ENCODE measurements at places on chromosomes 7 and 10.

GRCh38 chr10:61448091-61448490 is 5.1 kb downstream of the TMEM26 start:
- peaks cover 11% of the 10 kb centered on the region for H3K27me3 ChIP-seq
- no peak overlapping the region for H3K27ac ChIP-seq
- H3K4me1 ChIP-seq, result peaks cover 8% of the 10 kb centered on the region
- no peaks in the 10 kb centered on the region for H3K36me3 ChIP-seq

DNA sequence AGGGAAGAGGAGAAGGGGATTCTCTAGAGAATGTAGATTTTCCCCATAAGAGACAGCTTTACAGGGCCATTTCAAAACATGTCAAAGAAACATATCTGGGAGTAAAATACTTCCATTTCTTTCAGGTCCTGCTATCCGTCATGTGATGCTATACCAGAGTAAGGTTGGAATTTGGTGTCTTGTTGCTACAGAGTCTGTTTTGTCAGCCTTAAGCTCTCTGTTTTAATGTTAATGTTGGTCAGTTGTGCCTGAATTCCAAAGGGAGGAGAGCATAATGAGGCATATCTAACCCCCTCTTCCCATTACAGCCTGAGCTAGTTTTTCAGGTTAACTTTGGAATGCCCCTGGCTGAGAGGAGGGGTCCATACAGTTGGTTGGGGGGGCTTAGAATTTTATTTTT is 94.7 kb upstream of the CCDC71L start:
- no peaks in the 10 kb centered on the region for H3K36me3 ChIP-seq
- no peak overlapping the region for H3K4me3 ChIP-seq
- DNase-seq, result no peak
- peaks cover 22% of the 10 kb centered on the region for H3K4me1 ChIP-seq
- H3K27ac ChIP-seq, result no peak overlapping the region

DNA sequence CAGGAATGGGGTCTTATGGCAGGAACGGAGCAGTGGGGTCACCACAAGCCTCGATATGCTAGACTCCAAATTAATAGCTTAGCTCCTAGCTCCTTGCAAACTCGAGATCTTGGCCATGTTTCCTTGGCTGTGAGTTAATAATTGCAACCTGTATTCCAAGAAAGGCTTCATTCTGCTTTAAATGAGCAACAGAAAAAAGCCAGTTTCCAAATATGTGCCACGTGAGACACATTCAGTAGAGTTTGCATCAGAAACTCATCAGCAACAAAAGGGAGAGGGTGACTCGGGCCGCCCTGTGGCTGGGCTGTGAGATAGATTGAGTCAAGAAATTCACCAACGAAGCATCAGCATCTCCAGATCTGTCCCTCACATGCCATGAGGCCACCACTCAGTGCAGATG is 112.0 kb downstream of the NPTX2 start:
- no peaks in the 10 kb centered on the region for H3K4me1 ChIP-seq
- peaks cover 2% of the 10 kb centered on the region for H3K27me3 ChIP-seq
- no peak overlapping the region for H3K4me3 ChIP-seq
- H3K36me3 ChIP-seq, result no peaks in the 10 kb centered on the region
- no peak for DNase-seq

- H3K36me3 ChIP-seq, result no peaks in the 10 kb centered on the region
- H3K27ac ChIP-seq, result no peak overlapping the region
- no peaks in the 10 kb centered on the region for H3K27me3 ChIP-seq
These were observed 483.9 kb downstream of the HTR7 start for GRCh38 chr10:90373911-90374310.

DNA sequence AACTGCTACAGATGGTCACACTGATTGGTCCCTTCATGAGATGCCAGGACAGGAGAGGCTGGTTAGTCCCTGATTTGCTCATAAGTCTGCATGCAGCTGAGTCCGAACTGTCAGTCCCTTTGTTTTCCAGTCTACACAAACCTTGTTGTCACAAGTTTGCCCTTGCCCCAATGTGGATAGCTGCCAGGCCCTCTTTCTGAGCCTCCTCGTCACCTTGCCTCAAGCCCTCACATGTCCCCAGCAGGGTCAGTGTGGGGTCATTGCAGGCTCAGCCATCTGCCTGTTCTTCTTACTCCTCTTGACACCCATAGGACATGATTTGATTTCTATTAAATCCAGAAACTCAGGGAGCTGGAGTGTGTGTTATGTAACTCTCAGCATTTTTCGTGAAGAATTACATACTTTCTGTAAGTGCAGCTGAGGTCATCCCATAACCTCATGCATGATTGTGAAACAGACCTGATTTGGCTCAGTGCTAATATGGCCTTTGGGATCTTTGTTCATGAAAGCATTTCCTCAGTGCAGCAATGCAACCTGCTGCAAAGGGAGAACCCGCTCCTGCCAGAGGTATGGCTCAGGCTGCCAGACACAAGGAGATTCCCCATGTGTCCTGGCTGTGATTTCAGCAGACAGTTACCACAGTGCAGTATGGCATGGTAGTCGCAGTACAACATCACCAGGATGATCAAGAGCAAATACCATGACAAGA is 70.0 kb upstream of the ZMIZ2 start:
- H3K36me3 ChIP-seq, result peaks cover 54% of the 10 kb centered on the region
- no peak overlapping the region for H3K4me3 ChIP-seq
- H3K27ac ChIP-seq, result no peak overlapping the region
- H3K4me1 ChIP-seq, result no peaks in the 10 kb centered on the region
- no peaks in the 10 kb centered on the region for H3K27me3 ChIP-seq

DNA sequence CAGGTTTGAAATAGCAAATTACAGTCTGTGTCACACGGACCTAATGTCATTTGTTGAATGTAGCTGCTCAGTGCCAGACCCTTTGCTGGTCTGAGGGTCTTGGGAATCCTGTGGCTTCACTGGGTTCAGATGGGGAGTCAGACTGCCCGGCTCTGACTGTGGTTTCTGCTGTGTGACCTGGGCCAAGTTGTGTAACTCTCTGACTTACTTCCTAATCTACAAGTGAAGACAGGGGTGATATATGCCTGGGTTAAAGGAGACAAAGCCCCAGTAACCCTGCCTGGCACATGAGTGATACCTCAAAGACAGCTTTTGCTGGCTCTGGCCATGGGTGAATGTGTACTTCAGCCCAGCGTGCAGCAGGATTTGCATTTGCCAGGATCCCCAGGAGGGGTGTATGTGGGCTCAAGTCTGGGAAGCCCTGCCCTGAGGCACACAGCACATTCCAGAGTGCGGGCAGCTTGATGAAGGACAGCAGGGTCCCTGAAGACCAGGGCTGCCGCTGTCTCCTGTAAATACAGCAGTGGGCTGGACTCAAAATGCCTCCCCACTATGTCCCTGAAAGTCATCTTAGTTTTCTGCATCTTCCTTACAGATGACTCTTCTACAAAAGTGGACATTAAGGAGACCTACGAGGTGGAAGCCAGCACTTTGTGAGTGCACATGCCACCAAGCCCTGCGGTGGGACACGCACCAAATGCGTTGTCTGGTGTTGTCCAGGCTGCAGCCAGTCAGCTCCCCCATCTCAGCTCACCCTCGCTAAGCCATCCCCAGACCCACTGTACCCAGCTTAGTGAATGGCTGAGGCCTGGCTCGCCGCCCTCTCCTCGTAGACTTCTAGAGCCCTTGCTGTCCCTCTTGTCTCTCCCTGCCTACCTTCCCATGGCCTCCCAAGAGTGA is 16.4 kb downstream of the NACAD start:
- no peaks in the 10 kb centered on the region for H3K4me1 ChIP-seq
- peaks cover 97% of the 10 kb centered on the region for H3K36me3 ChIP-seq
- H3K4me3 ChIP-seq, result no peak overlapping the region
- H3K27ac ChIP-seq, result no peak overlapping the region
- H3K27me3 ChIP-seq, result no peaks in the 10 kb centered on the region

- no peak overlapping the region for H3K27ac ChIP-seq
- peaks cover 2% of the 10 kb centered on the region for H3K27me3 ChIP-seq
- DNase-seq, result no peak
- H3K36me3 ChIP-seq, result no peaks in the 10 kb centered on the region
These were observed 157.2 kb upstream of the TNRC18 start for GRCh38 chr7:5580714-5581395.

DNA sequence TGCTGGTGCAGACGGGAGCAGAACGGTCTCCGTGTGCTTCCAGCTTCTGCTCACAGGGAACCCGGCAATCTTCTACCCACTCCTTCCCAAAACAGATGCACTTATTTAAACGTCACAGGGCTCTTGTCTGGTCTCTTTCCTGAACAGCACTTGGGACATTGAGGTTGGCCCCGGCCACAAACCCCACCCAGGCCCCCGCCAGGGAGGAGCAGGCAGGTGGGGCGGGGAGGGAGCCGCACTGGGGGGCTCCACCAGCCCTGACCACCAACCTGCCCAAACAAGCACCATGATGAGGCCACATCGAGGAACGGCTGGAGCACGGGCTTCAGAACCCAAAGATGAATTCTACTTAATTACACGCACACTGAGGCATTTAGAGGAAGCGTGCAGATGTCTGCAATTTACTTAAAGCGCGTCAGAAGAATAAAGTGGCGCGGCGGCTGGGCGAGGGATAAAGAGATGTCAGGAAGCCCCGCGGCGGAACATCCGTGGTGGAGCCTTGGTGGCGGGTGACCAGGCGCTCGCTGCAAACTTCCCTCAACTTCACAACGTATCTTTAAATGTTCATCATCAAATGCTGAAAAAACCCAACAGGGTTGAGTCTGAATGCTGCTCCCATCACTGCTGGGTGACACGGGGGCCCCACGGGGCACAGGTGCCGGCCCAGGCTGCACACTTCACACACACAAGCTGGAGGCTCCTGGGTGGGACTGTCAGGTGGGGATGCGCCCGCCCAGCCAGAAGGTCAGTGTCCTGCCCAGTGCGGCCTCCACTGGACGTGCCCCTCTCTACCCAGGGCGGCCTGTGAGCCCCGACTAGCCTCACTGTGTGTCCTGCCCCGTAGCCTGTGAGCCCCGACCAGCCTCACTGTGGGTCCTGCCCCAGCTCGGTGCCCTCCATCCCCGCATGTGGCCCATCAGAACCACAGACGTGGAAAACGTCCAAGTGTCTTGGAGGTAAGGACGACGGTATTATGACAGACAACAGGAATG is 279.2 kb downstream of the MAD1L1 start:
- no peak overlapping the region for H3K27ac ChIP-seq
- no peak for DNase-seq
- H3K4me1 ChIP-seq, result peaks cover 6% of the 10 kb centered on the region

GRCh38 chr10:111384556-111384955 is 307.7 kb downstream of the ADRA2A start:
- no peak for DNase-seq
- H3K4me3 ChIP-seq, result no peak overlapping the region

DNA sequence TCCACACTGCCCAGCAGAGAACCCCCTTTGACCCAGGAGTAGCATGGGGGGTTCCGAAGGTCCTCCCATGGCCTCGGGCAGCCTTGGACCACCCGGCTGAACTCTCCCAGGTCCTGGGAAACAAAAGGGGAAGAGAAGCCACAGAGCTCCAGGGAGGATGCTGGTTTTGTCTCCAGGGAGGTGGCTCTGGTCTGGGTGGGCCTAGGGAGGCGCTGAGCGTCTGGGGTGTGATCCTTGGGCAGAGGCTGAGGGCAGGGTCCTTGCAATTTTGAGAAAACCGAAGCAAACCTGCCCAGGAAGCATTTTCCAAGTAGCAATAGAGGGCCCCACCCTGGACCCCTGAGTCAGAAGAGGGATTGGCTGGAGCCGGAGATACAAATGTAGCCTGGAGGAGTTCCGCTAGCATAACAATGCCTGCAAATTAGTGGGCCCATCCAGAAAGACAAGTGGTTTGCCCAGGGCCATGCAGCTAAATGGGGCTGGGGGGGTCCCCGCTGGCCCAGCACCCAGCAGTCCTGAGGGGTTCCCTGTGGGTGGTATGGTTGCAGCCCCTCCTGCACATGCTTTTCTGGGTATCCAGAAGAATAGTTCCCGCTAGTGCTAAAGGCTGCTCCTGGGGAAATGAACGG is 2.0 kb downstream of the UTF1 start:
- no peak overlapping the region for H3K27ac ChIP-seq
- peaks cover 86% of the 10 kb centered on the region for H3K27me3 ChIP-seq
- H3K36me3 ChIP-seq, result no peaks in the 10 kb centered on the region

DNA sequence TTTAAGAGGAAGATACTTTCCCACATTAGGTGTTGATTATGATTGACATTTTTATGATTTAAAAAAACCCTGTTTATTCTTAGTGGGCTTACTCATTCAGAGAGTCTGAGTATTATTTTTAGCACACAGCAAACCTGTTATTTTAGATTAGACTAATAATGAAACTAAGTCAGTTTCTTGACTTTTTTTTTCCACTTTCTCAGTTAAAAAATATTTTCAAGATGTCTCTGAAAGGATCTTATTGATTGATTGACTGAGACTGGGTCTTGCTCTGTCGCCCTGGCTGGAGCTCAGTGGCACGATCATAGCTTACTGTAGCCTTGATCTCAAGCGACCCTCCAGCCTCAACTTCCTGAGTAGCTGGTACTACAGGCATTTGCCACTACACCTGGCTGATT is 20.4 kb upstream of the INPP5F start:
- H3K27me3 ChIP-seq, result no peaks in the 10 kb centered on the region
- no peak overlapping the region for H3K27ac ChIP-seq
- peaks cover 2% of the 10 kb centered on the region for H3K4me1 ChIP-seq

- no peaks in the 10 kb centered on the region for H3K4me1 ChIP-seq
- peaks cover 35% of the 10 kb centered on the region for H3K27me3 ChIP-seq
- no peak overlapping the region for H3K27ac ChIP-seq
- H3K36me3 ChIP-seq, result no peaks in the 10 kb centered on the region
These were observed 7.8 kb downstream of the BEND7 start for GRCh38 chr10:13521026-13521425.

DNA sequence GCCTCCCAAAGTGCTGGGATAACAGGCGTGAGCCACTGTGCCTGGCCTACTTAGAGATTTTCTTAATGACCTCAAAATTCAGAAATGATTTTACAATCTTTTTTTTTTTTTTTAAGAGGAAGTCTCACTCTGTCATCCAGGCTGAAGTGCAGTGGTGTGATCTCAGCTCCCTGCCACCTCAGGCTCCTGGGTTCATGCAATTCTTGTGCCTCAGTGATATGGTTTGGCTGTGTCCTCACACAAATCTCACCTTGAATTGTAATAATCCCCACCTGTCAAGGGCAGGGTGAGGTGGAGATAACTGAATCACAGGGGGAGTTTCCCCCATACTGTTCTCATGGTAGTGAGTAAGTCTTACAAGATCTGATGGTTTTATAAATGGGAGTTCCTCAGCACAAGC is 159.9 kb downstream of the DNAJC1 start:
- no peaks in the 10 kb centered on the region for H3K4me1 ChIP-seq
- no peak overlapping the region for H3K4me3 ChIP-seq
- H3K27me3 ChIP-seq, result no peaks in the 10 kb centered on the region
- DNase-seq, result no peak
- no peaks in the 10 kb centered on the region for H3K36me3 ChIP-seq

DNA sequence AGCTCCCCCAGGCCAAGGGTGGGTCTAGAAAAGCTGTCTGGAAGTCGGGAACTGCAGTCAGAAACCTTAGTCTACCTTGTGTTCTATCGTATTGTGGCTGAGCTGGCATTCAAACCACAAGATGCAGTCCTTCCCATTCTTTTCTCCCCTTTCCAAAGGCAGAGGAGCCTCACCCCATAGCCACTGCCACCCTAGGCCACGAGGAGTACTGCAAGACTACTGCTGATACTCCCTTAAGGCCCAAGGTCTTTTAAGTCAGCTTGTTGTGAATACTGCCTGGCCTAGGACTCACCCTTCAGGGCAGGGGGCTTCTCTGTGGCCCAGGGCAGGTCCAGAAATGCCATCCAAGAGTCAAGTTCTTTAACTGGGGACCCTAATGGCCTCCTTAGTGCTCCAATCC is 214.5 kb upstream of the CNTNAP2 start:
- H3K4me1 ChIP-seq, result no peaks in the 10 kb centered on the region
- H3K36me3 ChIP-seq, result no peaks in the 10 kb centered on the region
- no peak for DNase-seq
- H3K27ac ChIP-seq, result no peak overlapping the region

GRCh38 chr10:121639416-121639815 is 41.2 kb upstream of the FGFR2 start:
- no peaks in the 10 kb centered on the region for H3K36me3 ChIP-seq
- no peaks in the 10 kb centered on the region for H3K4me1 ChIP-seq
- no peak for DNase-seq
- H3K4me3 ChIP-seq, result no peak overlapping the region
- H3K27me3 ChIP-seq, result no peaks in the 10 kb centered on the region
